ENCODE measurements at places on chromosomes 1 and 21.

DNA sequence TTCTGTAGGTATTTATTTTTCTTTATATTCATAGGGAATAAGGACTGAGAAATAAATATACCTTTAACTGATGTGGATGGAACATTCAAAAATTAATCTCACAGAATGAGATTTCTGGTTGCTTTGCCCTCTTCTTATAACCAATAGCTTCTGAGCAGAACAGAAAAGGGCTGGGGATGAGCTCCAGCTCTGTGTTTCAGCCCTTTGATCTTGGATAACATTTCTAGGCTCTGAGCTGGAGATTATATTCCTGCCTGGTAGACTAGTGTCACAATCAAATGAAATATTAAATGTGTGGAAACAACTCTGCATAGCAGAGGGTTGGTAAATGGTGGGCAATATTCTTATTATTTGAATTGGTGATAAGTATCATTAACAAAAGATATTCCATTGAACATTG is 14.6 kb downstream of the MAP3K21 start:
- DNase-seq: no peak

- no peak for DNase-seq
Measured at GRCh38 chr21:38853421-38853919, 47.7 kb downstream of the ETS2 start.

GRCh38 chr21:14825514-14825974 is 239.3 kb downstream of the NRIP1 start:
- DNase-seq: no peak

- DNase-seq: no peak
Measured at GRCh38 chr1:228849011-228849541, 113.8 kb downstream of the RHOU start.

DNA sequence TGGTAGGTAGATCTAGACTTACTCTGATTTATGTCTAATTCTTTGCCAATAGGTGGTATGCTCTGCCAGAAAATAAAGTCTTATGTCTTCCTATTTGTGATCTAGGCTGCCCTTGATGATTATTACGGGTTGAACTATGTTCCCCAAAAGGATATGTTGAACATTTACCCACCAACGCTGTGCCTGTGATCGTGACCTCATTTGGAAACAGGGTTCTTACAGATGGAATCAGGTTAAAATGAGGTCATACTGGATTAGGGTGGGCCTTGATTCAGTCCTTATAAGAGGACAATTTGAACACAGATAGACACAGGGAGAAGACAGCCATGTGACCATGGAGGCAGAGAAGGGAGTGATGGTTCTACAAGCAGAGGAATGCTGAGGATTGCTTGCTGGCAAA is 95.1 kb upstream of the BCAR3 start:
- DNase-seq: no peak

DNA sequence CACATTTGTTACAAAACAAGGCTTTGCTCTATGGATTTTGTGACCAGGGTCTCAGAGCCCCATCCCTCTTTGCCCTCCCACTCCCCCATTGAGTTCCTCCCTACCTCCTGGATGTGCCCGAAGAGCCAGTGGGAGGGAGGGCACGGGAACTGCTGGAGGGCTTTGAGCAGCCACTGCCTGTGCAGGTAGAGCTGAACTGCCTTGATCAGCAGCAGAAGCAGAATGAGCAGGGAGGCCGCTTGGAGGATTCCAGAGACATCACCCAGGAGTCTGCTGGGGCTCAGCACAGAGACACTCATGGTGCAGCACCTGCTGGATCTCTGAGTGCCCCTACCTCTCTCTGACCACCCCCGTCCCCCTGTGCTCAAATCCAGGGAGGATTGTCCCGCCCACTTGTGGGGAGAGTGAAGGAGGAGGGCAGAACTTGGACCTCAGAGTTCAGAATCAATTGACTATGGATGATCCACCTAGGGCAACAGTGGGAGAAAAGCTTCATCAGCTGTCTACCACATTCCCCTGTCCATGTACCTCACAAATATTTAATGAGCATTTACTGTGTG is at the start of gene CYP4A11:
CYP4A11 (minus strand) TSS at position 342 of the 560 bp plus-strand sequence; CDS start at position 299, 43 bp downstream.
- DNase-seq: no peak

GRCh38 chr1:154808909-154809262 is 61.2 kb downstream of the KCNN3 start:
- no peak for DNase-seq

GRCh38 chr1:66439031-66439740 is 94.8 kb upstream of the SGIP1 start:
- DNase-seq: no peak

DNA sequence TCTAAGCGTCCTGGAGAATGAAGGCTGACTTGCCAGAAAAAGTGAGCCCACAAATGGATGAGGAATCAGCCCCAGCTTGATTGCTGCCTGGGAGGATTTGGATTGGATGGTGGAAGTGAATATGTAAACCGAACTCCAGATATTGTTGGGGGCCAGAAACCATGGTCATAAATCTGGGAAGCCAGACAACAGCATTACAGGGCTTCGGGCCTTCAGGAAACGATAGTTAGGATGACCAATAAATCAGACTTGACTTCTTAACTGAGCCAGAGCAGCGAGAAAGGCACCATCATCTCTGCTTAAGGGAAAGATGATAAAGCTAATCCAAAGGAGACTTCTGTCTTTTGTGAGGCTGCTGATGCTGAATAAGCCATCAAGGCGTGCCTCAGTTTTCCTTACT is 26.6 kb downstream of the FAM78B start:
- no peak for DNase-seq

GRCh38 chr1:109926662-109927300 is 16.1 kb downstream of the CSF1 start:
- DNase-seq: no peak

- no peak for DNase-seq
Measured at GRCh38 chr1:51565009-51565408, 45.9 kb upstream of the EPS15 start.

DNA sequence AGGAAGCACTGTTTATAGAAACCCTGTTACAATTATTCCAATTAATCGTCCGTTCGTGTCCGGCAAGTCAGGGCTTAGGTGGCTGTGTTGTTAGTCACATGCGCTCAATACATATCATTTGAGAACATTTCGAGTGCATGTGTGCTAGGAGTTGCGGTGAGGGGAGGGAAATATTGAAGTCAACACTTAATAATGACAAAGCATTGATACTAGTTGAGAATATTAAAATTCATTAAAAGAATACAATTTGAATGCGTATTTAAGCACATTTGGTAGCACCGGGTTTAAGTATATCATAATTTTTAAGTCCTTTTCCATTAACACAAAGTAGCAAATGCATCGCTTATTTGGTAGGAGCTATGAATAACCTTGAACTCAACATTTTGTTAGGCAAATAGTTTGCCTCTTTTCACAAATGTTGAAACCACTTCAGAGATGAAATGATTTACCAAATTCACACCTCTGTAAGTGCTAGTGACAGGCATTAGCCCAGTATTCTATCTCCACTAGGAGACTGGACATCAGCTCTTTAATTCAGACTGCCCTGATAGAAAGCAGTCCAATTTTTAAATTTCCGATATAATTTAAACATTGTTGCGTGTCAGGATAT is 1.1 kb upstream of the SERBP1 start:
- no peak for DNase-seq

DNA sequence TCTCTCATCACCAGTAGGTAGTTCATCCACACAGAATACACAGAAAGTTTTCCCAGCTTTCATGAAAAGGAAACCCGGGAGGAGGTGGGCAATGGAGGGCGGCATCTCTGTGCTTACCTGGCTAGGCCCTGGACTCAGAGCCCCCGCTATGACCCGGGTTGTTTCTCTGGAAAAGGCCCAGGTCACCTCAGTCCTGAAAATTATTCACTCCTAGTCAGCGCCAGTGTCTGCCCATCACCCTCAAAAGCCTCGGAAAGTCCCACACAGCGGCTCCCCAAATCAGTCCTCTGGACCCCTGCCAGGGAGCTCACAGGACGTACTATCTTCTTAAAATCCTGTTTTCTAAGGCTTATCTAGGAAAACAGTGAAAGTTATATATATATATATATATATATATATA is 51.2 kb downstream of the TCP10L start:
- DNase-seq: no peak

GRCh38 chr1:172172352-172172831 is 248.1 kb upstream of the C1orf105 start:
- DNase-seq: no peak

DNA sequence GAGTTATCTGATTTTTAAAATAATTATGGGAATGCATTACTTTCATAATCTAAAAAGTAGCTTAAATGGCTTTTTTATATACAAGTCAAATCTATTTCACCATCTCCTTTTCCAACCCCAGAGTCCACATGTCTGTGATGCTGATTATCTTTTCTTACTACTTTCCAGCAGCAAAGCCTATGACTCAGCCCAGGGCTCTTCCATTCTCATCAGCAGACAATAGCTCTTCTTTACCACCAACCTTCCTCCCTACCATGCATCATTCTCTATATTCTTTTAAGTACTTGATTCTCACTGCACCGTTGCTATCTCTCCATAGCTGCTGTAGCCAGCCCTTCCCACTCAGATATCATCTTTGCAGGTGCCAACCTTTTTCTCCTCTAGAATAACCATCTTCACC is 61.3 kb downstream of the OVGP1 start:
- DNase-seq: no peak

DNA sequence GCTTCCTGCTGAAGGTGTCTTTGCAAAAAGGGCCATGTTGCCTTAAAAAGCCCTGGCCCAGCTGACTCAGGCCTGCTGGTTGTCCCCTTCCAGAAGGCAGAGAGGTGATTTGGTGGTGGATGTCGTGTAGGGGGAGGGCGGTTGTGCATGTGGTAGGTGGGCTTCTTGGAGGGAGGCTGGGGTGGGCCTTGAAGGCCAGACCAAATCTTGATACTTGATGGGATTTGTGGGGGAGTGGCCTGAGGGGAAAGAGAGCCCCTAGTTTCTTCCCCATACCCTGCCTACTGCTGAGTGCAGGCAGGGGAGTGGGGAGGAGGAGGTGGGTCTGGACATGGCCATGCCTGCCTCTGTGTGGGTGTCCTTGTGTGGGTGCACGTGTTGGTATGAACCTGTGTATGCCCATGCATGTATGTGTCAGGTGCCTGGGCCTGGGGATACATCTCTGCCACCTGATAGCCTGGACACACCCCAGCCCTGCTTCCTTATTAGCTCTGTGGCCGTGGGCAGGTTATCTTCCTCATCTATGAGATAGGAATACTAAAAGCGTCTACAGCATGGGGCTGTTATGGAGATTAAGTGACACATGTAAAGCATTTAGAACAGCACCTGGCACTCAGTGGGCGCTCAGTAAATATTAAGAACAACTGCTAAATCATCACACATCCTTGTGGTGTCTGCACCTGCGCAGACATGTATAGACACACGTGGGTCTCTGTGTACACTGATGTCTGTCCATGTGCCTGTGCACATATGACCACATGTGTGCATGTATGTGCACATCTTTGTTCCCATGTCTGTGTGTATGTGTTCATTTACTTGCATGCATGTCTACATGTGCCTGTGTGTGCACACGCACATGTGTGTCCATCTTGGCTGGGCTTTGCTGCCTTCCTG is 17.0 kb downstream of the FAM151A start:
- no peak for DNase-seq

GRCh38 chr1:214882616-214883015 is 199.9 kb upstream of the KCNK2 start:
- no peak for DNase-seq

DNA sequence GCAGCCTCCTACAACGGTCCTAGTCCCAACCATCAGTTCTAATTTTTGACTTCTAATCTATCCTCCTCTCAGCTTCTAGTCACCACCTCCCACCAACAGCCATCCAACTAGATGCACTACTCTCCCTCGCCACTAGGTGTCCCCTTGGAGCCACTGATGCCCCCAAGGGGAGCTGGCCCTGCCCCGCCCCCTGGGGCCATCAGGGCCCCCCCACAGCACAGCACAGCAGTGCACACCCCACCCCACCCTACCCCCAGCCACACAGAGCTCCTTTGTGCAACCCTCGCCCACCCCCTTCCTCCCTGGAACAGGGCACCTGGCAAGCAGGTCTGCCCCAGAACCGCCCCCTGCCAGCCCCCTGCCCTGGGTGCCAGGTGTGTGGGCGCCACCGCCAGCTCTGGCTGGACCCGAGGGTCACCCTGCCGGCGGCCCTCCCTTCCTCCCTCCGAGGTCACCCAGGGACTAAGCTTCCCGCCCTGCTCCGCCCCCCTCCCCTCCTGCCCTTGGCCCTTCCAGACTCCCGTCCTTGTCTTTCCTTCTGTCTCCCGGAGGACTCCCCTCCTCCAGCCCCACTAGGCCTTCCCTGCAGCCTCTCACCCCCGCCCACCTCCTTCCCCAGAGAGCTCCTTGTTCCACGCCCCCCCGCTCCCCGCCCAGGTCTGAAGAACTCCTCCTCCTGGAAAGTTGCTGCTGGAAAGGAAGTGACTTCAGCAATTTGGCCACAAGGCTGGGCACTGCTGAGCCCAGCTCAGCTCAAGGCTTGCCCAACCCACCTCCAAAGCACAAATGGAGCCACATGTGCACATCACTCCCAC is 47.0 kb downstream of the AHDC1 start:
- DNase-seq: peak; percentile 79

DNA sequence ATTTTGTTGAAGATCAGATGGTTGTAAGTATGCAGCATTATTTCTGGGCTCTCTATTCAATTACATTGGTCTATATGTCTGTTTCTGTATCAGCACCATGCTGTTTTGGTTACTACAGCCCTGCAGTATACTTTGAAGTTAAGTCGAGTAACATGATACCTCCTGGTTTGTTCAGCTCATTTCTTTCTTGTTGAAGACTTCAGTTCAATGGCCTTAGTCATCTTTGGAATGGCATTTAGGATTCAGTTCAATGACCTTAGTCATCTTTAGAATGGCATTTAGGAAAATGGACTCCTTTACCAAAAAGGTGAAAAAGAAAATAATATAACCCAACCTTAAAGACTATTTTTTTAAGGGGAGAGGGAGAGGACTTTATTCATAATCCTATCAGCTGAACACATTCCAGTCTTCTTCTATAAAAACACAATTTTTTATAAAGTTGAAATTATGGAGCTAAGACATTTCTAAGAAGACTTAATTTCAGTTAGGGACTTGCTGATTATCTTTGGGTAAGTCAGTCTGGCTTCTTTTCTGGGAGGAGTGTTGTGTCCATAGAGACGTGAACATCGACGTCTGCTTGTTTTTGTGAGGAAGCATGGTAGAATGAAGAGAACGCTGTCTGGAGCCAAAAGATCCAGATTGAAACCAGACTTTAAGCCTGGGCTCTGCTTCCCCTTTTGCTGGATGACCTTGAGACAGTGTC is 48.3 kb downstream of the DDR2 start:
- no peak for DNase-seq

DNA sequence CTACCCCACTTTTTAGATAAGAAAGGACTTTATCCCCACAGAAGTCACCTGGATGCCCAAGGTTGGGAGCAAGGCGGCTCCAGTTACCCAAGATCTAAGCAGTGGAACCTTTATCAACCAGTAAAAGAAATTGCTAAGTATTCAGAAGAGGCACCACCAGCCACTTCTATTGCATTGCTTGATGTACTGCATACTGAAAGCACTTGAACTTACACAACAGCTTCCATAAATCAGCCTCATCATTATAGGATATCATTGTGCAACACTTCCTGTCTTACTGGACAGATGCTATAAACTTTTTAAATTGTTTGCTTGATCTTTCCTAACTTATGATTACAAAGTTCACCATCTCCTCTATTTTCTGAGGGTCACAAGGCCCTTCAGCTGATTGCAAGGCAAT is 642.7 kb upstream of the CXADR start:
- no peak for DNase-seq

Measured in activated CD4-positive, alpha-beta T cell treated with anti-CD3 and anti-CD28 coated beads, Interleukin-2, amount 10 ng/mL, durations not matched to agents 7 days and 5 days (primary cell).